Effector CD4-positive, alpha-beta T cell (primary cell): ENCODE measurements at places on chromosomes 11 and 22.

DNA sequence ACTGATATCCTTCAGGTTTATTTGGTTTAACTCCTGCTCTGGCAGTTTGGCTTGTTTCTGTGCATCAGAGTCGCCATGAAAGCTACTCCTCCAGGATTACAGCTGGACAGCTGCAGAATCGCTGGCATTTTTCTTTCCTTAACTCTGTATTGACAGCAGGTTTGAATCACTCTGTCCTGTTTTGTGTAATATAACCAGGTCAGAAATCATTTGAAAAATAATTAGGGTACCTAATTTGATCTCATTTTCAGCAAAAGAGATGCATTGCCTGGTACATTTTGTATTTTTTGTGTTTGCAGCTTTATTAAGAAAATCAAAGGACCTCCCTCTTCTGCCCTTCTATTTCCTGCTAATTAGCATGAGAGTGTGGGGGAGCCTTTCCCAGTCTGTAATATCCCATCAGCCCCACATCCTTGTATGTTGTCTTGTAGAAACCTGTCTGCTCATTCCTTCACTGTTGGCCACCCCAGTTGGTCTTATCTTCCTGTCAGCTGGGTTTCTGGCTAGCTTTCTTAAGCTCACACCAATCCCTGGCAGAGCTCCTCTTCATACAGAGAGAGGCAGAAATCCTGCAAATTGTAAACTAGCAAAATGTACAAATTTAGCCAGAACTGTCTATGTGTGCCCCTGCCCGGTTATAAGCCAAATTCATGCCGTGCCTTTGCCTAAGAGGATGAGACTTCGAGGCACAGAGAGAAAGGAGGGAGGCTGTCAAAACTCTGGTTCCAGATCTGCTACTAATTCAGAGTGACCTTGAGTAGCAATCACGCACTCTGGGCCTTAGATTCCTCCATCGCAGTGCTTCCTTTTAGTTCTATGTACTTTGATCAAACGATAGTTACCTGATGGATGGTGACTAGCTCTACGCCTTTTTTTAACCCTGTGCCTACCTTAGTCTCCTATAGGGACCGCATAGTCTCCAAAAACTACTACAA lies 200.6 kb downstream of the NAV2 start:
- no peak for DNase-seq

- no peak for DNase-seq
Measured at GRCh38 chr11:35182317-35182939, 43.5 kb downstream of the CD44 start.

GRCh38 chr22:44661659-44662569 lies 40.1 kb upstream of the PRR5 start:
- no peak for DNase-seq

DNA sequence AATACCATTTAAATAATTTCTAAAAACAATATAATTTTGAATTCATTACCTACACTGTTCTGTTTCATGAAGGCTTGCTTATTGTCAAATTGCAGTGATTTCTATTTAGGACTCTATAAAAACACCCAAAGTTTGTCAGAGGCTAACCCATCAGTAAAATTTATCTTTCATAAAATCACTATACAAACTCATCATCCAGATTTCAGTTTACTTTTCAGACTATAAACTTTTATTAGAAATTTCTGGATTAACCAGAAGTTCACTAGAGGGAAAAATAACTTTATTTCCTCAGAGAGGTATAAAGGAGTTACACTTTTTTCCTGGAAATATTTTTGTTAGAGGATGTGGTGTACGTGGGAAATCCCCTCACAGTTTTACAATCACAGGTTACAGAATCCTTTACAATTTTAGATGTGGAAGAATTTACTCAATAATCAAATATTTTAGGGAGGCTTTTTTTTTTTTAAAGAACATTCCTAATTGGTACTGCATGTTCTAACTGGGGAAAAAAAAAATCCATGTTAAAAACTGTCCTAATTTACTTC lies 176.7 kb downstream of the SWAP70 start:
- no peak for DNase-seq

- no peak for DNase-seq
Measured at GRCh38 chr11:15859411-15859810, 496.9 kb downstream of the SOX6 start.

GRCh38 chr22:30182350-30182745 lies 64.2 kb downstream of the LIF start:
- DNase-seq: no peak

GRCh38 chr22:27972732-27973698 lies 54.0 kb upstream of the PITPNB start:
- DNase-seq: no peak

DNA sequence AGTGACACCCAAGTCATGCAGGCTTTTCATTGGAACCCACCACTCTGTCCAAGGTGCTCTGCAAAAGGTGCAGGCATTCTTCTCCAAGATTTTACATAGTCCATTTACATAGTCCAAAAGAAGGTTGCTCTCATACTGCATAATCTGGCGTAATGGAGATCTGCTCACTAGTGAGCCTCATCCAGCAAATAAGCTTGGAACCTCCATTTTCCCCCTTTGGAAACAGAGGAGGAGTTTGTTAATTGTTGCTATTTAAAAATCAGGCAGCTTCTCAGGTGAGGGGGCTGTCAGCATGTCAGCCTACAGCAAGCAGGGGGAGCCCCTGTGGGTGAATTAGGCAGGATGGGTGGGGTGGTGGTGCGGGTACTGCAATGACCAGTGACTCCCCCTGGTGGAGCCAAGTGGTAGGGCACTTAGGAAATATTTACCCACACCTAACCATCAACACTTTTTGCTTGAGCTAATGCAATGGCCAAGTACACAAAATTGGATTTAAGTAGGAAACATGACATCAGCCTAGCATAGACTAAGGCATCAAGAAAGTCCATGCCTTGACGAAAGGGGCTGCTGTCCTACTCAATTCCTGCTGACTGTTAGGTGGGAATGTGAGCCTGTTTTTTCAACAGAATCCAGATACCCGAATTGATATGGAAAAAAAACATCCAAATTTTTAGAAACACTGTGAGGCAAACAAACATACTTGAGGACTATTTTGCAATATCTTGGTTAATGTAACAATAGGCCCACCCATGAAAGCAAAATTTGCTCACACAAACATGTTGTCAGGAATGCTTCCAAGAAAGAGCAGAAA lies 64.5 kb downstream of the AMBRA1 start:
- peak; percentile 66 for DNase-seq

GRCh38 chr22:38353142-38353629 lies 36.0 kb upstream of the CSNK1E start:
- DNase-seq: peak; percentile 56

DNA sequence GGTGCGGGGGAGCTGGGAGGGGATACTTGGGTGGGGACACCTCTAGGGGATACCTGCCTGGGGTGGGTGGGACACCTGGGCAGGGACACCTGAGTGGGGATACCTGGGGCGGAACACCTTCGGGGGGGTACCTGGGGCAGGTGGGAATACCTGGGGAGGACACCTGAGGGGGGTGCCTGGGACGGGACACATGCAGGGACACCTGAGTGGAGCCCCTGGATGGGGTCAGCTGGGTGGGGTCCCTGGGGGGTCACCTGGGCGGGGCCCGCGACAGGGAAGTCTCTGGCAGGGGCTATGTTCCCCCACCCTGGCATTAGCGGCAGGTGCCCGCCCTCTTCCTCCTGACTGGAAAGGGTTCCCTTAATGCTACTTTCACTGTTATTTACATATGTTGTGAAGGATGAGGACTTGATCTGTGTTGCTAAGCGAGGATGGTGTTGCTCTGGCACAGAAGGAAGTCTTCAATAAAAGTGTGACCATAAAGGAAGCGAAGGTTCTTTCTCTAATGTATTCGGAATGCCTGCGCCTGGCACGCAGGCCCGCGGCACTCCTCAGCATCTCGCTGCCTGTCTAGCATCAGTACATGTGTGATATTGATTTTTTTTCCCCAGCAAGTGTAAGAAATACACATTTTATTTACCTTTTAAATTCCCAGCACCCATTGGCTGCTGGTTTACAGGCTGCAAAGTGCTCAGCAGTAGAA lies 801.7 kb downstream of the BRD1 start:
- DNase-seq: no peak

DNA sequence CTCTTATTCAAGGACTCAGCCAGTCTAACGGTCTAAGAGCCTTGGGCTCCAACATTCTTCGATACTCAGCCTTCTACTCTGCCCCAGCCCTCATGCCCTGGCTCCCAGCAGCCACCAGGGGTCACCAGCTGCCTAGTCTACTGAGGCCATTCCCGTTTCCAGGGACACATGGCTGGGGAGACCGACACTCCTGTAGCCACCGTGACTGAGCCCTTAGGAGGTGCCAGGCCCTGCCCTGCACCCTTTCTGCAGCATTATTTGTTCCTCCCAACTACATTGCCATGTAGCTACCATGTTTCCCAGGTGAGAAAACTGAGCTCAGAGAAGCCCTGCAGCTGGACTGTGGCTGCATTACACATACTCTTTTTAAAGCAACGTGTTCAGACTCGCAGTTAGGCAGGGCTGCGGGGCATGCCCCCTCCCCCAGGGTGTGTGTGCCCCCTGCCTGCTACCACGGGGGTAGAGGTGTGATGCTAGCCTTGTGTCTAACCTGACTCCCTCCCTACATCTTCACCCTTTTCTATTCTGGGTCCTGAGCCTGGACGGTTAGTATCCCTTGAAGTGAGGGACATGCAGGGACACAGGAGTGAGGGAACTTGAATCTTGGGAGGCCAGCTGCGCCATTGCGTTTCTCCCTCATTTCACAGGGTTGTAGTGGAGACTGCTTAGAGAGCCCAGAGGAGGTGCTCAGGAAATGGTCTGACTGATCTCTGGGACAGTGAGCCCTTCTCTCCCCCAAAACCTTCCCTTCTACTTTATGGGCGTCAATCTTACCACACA lies 17.5 kb downstream of the ATG16L2 start:
- DNase-seq: peak; percentile 21

DNA sequence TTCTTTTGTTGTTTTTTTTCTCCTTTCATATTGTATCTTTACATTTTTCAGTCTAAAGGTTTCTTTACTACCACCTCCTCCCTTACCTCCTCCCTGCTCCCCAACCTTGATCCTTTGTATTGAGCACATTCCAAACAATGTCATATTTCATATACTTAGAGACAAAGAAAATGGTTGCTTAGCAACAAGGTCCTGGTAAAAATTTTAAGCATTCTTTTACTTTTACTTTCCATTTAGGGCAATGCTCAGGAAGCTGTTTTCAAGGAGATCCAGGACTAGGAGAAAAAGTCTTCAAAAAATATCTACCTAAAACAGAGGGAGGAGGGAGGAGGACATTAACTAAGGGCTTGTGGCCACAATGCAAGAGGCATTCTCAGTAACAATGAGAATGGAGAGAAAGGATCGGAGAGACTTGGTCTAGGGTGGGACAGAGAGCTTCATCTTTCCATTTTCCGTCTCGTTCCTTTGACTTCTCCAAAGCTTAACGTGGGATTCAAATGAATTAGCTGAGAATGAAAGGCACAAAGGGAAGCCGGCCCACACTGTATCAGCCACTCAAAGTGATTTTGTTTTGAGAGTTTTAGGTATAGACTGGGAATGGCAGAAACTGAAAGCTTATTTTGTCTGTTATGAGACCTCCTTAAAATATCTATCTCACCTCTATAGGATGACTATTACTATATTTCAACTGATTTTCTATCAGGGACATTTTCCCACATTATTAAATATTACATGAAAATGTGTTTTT lies 455.7 kb downstream of the RAB38 start:
- no peak for DNase-seq

DNA sequence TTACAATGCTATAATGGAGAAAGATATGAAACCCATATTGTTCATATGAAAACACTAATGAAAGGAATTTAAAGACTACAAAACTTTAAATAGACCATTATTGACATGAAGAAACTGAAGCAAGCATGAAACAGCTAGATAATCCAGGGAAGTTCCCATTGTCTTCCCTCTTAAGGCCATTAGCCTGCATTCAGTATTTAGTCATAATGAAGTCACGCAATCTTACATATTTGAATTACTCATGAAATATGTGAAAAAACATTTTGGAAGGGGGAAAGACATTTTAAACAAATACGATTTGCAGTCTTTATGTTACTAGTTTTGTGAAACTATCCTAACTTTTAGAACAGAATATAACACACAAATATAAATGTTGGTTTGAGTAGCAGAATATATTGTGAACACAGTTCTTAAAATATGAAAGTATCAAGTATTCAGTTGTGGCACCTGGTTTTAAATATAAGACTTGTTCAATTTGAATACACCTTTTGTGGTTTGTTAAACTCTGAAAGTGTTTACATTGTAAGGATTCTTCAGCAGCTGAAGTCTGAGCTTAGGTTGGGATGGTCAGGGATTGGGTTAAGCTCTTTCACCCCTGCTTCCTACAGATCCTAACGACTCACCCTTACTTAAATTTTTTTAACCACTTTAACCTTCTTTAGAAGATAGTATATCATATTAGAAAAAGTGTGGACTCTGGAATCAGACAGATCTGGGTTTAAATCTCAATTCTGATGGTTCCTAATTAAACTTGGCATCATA lies 500.3 kb upstream of the TENM4 start:
- no peak for DNase-seq

- DNase-seq: no peak
Measured at GRCh38 chr11:45683271-45684058, 18.0 kb upstream of the CHST1 start.

- DNase-seq: no peak
Measured at GRCh38 chr11:71080239-71081097, 171.9 kb downstream of the SHANK2 start.

DNA sequence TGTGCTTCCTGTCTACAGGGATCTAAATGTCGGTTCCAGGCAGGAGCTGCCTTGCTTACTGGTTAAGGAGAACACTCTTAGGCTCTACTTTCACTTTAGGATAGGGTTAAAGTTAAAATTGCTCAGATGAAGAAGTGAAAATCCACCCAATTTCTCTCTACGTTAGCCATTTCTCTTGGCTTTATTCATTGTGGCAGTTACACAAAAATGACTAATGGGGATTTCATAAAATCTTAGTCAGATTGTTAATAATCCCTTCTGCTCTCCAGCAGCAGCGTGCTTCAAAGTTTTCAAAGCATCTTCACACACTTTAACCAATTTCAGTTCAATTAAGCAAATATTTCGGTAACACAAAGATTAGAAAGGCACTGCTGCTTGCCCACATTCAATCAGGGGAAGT lies 58.4 kb upstream of the RCN1 start:
- DNase-seq: no peak

GRCh38 chr11:94149431-94150017 lies 20.9 kb downstream of the PANX1 start:
- no peak for DNase-seq

DNA sequence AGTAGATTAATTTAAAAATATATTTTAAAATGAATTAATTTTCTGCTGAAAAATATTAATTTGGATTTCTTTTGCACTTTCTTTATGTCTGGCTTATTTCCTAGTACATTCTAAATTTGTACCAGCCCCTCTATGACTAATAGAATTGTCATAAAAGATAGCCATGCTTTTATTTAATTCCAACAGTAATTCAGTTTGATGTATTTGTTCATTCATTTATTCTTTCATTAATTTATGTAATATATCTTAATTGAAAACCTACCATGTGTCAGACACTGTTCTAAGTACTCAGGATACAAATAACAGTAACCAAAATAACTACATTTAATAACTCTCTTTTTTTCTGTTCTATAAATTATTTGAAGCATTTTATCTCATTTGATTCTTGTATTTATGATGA lies 264.0 kb upstream of the CCDC179 start:
- DNase-seq: no peak
